ENCODE measurements at places on chromosomes 12 and 14.
A peak's percentile ranks its signal among the peaks of the same experiment; 100 is the strongest.

- no peak for DNase-seq
Measured at GRCh38 chr12:80195074-80195726, 95.9 kb downstream of the OTOGL start.

GRCh38 chr14:67396381-67396970 is 15.5 kb downstream of the PLEK2 start:
- no peak for DNase-seq

- DNase-seq, result peak; percentile 63
Measured at GRCh38 chr14:91244501-91244901, at the start of gene GPR68. Gene GPR68, minus strand, starts transcription at chr14:91244704. Its CDS starts 9,654 bp downstream, at chr14:91235050.

DNA sequence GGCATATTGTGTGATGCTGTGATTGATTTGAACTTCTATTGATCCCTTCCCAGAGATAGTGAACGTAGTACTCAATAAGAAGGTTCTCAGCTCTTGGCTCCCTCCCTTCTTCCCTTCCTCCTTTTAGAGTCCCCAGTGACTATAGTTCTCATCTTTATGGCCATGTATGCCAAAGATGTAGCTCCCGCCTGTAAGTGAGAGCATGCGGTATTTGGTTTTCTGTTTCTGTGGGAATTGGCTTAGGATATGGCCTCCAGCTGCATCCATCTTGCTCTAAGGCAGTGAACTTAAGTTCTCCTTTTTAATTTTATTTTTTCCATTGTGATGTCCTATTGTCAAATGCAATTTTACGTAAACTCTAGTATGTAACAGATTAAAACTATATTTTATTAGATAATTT is 109.5 kb downstream of the AEBP2 start:
- no peak for DNase-seq

- DNase-seq, result no peak
Measured at GRCh38 chr14:32327255-32327961, 1.7 kb upstream of the AKAP6 start.

DNA sequence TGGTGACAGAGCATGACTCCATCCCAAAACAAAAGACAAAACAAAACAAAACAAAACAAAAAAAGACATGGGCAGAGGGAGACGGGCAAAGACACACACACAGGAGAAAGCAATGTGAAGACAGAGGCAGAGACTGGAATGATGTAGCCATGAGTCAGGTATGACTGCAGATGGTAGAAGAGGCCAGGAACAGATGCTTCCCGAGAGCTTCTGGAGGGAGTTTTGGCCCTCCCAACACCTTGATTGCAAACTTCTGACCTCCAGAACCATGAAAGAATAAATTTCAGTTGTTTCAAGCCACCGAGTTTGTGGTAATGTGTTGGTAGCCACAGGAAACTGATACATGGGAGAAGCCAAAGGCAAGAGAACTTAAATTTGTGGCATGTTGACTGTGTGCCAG is 27.1 kb downstream of the VWF start:
- DNase-seq, result no peak

DNA sequence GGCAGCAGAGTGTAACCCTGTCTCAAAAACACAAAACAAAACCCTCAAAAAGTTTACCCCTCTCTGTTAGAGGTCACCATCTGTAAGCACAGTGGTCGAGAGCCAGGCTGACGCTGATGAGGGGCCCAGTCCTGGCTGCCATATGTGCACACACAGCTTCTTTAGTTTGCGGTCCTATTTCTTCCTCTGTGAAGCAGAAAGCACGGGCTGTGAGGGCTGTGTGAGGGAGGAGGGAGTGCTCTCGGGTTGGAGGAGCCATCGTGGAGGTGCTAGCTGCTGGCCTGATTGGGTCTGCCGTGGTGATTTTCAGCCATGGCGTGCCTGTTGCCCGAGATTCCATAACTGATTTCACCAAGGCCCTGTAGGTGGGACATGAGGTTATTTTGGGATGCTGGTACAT is 3.5 kb downstream of the ULK1 start:
- DNase-seq, result no peak

- peak; percentile 53 for DNase-seq
Measured at GRCh38 chr12:5965950-5966383, 20.9 kb upstream of the ANO2 start.

GRCh38 chr12:92505254-92506231 is 197.2 kb upstream of the PLEKHG7 start:
- DNase-seq, result peak; percentile 69

- DNase-seq, result no peak
Measured at GRCh38 chr12:51622564-51622963, 31.5 kb downstream of the SCN8A start.

DNA sequence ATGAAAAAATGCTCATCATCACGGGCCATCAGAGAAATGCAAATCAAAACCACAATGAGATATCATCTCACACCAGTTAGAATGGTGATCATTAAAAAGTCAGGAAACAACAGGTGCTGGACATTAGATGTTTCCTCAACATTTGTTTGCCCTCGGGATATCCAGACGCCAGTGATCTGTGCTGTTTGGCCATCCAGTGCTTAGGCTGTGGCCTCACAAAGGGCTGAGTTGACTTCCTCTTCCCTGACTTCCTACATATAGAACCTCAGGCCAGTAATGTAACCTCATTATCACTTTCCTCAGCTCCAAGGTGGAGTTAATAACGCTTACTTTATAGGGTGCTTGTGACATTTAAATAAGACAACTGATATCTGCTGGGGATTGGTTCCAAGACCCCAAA is 51.8 kb downstream of the SLC15A5 start:
- DNase-seq, result no peak

GRCh38 chr12:13039328-13039956 is 4.7 kb upstream of the FAM234B start:
- no peak for DNase-seq

- no peak for DNase-seq
Measured at GRCh38 chr14:47332106-47332505, 343.3 kb downstream of the MDGA2 start.

DNA sequence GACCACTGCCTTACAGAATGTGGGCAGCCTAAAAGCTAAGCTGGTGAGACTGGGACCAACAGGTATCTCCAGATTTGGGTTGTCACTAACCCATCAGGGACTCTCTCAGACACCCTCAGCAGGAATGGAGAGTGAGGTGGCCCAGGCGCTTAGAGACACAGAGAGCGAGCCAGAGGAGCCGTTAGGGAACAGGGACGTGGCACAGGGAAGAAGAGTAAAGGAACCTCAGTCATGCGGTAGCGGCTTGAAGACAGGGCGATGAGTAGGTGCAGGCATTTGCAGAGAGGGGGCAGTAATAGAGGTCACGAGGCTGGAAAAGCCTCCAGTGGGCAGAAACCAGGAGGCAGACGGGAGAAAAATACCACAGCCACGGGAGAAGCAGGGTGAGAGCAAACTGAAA is 158.0 kb upstream of the CCND2 start:
- no peak for DNase-seq

DNA sequence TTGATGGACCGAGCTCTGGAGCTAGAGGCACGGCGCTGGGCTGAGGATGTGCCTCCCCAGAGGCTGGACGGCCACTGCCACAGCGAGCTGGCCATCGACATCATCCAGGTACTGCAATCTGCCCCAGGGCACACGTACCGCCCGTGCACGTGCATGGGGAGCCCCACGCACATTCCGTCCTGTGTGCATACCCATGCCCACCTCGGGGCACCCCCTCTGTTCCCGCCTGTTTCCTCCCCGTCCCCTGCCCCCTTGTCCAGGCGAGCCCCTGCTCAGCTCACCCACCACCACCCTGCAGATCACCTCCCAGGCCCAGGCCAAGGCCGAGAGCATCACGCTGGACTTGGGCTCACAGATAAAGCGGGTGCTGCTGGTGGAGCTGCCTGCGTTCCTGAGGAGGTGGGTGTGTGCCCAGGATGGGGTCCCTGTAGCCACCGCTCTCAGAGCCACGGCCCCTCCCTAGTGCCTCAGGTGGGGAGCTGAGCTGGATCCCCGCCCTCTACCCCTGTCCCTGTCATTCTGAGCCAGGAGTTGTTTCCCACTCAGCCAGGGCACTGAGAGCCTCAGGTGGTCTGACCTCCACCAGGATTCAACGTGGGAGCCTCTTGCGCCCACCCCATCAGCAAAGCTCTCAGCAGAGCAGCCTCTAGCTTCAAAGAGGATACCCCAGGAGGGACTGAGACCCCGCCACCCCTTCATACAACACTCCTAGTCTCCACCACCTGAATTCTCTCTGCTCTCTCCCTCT is 6.9 kb downstream of the TNFAIP2 start:
- no peak for DNase-seq

GRCh38 chr12:96425321-96425720 is 25.1 kb upstream of the CDK17 start:
- DNase-seq, result no peak

- DNase-seq, result no peak
Measured at GRCh38 chr12:98780261-98780660, 135.2 kb downstream of the APAF1 start.

GRCh38 chr12:122874081-122874480 is 21.8 kb downstream of the VPS37B start:
- DNase-seq, result peak; percentile 70

DNA sequence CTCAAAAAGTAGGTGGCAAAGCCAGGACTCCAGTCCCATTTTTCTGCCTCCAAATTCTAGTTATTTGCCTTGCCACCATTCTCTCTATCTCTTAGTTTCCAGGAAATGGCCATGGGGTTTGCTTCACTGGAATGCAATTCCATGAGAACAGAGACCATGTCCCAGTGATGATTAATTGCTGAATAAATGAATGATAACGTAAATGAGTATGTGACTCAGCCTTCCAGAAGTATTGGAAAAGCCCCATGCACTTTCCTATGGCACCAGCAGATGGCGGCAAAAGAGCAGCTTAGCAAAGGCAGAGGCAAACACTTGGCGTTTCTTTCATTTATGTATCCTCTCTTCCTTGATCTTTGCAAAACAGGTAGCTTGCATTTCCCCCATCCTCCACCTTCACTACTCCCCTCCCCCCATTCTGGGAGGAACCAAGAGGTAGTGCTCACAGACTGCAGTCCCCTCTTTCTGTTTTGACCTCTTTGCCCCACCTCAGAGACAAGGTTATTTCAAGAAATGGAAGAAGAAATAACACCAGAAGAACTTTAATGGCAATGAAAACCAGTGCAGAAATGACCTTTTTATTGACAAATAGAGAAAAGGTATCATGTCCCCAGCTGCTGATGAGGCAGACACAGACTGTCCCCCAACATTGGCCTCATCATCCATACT is 21.3 kb downstream of the TBX3 start:
- peak; percentile 64 for DNase-seq

- no peak for DNase-seq
Measured at GRCh38 chr14:76501156-76501720, 125.3 kb downstream of the ESRRB start.

GRCh38 chr12:78402366-78403134 is 462.0 kb upstream of the SYT1 start:
- DNase-seq, result no peak

DNA sequence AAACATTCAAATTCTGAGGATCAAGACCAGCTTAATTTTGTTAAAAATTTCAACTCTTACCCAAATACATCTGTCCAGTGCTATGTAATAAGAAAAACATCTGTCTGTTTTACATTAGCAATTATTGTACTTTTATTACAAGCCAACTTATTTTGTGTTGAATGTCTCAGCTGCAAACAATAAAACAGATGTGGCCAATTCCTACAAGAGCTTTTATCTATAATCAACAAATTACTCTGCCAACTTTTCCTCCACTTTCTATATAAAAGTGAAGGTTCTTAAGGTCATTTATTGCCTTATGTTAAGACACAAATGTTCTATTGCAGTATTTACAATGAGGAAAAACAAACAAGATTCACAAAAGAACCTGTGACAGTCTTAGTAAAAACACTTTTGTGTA is 72.7 kb downstream of the NOVA1 start:
- no peak for DNase-seq

DNA sequence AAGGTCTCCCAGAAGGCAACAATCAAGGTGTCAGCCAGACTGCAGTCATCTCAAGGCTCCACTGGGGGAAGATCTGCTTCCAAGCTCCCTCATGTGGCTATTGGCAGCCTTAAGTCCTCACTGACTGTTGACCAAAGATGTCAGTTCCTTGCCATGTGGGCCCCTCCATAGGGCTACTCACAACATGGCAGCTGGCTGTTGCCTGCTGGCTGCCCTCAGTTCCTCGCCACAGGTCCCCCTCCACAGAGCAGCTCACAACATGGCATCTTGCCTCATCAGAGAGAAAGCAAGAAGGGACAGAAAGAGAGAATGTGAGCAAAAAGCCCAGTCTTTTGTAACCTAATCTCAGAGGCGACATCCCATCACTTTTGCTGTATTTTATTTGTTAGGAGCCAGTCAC is 34.4 kb upstream of the EGLN3 start:
- DNase-seq, result no peak

DNA sequence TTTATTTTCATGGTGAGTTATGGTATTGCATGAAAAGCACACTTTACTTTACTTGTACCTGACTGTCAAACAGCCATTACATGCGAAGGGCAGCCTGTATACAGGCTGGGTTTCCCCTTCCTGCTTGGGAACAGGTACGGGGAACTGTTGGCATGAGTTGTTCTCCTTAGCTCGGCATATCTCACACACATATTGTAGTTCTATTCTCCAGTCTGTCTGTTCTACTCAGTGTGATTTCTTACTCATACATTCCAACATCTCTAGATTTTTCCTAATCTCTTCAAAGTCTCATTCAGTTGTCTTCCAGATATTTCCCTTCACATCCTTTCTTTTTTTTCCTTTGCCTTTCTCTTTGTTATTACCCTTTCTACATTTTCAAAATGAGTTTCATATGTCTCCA is 83.9 kb downstream of the HMGA2 start:
- no peak for DNase-seq

- no peak for DNase-seq
Measured at GRCh38 chr12:51036279-51036678, 10.1 kb upstream of the SLC11A2 start.

DNA sequence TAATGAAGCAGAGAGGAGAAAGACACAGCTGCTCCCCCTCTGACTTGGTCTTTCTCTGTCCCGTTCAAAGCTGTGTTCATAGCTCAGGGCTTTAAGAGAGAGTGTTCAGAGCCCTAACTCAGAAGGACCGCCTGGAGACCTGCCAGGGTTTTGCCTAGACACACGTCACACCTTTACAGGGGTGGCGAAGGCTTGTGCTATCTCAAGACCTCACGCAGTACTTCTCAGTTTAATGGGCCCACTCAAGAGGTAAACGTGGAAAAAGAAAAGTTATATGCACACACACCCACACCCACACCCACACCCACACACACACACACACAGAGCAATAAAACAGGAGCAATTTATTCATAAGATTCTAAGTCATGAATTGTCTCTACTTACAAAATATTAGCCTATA is 374.3 kb downstream of the C12orf75 start:
- no peak for DNase-seq

- DNase-seq, result no peak
Measured at GRCh38 chr14:72291908-72292688, 359.9 kb downstream of the RGS6 start.

DNA sequence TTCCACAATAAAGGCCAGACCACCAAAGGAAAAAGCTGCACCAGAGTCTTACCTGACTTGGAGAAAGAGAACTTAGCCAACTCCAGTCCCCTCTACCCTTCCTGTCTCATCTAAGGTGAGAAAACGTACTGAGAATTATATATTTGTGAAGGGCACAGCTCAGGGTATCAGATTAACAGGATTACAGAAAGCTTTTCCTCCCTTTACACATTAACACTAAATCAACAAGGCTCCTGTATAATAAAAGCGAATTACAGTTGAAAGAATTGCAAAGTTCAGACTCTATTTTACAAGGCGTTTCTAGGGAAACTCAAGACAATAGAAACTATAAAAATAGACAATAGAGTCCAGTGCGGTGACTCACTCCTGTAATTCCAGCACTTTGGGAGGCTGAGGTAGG is 82.7 kb upstream of the RPL10L start:
- no peak for DNase-seq

- no peak for DNase-seq
Measured at GRCh38 chr12:4956968-4957367, 47.3 kb downstream of the KCNA1 start.

- DNase-seq, result peak; percentile 17
Measured at GRCh38 chr12:116324654-116325335, 47.3 kb upstream of the MED13L start.

Data from CD4-positive, alpha-beta T cell treated with Interleukin-17A for 4 hours (primary cell).